ENCODE measurements at places on chromosomes 11 and 22.

DNA sequence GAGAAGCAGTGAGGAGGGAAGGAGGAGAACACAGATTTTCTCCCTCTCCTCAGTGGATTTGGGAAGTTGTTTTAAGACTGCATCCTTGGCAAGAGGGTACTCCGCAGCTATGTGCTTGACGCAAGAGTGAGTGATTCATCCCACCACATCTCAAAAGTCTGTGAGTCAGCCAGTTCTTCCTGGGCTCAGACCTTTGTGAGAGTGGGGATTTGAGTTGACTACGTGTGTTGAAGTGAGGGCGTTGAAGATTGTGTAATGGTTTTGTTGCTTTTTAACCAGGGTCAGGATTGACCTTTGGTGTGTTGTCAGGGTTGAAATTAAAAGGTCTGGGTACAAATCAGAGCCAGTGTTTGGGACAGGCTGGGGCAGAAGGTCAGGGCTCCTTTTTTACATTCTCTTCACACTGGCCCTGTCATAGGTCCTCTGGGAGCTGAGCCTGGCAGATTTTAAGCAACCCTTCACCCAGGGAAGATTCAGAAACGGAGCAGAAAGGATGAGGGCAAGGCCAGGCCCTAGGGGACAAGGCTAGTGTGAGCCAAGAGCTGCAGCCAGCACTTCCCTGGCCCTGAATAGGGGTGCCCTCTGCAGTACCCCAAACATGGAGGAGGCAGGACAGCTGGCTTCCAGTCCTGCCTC lies 4.2 kb upstream of the C11orf86 start:
- DNase-seq, result no peak

- no peak for DNase-seq
These were observed 244.3 kb downstream of the FAM76B start for GRCh38 chr11:95545116-95545875.

GRCh38 chr11:115893461-115894099 lies 389.4 kb upstream of the CADM1 start:
- DNase-seq, result no peak

DNA sequence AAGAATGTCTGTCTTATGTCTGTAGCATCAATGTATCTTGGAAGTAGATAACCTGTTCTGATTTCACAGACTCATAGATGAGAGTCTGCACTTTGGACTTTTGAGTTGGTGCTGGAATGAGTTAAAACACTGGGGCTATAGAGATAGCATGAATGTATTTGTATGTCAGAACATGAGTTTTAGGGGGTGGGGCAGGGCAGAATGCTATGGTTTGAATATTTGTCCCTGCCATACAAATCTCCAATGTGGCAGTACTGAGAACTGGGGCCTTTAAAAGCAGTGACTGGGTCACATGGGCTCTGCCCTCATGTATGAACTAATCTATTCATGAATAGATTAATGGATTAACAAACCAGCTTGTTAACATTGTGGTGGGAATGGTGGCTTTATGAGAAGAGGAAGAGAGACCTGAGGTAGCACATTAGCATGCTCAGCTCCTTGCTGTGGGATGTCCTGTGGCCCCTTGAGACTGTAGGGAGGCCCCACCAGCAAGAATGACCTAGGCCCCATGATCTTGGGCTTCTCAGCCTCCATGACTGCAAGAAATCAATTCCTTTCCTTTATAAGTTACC lies 15.5 kb upstream of the OR52K1 start:
- DNase-seq, result no peak

DNA sequence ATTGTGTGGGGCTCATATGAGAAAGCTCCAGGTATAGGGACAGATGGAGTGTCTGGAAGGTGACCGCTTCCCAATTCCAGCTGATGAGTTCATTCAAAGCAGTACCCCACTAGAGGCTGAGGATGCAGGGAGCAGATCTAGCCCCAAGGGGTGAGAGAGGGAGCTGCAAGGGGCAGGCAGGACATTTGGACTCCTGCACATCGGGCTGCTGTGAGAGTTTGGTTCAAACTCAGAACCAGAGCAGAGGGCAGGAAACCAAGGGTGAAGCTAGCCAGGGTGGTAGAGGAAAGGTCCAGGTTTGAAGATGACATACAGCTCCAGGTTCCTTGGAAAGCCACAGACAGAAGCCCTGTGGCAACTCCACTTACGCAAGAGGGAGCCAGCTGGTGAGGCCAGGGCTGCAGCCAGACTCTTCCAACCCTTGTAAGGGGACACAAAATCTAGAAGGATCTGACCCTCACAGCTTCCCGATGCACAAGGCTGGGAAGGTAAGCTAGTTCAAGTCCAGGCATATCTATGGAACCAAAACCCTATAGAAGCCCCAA lies 1.9 kb downstream of the CSNK2A3 start:
- no peak for DNase-seq

DNA sequence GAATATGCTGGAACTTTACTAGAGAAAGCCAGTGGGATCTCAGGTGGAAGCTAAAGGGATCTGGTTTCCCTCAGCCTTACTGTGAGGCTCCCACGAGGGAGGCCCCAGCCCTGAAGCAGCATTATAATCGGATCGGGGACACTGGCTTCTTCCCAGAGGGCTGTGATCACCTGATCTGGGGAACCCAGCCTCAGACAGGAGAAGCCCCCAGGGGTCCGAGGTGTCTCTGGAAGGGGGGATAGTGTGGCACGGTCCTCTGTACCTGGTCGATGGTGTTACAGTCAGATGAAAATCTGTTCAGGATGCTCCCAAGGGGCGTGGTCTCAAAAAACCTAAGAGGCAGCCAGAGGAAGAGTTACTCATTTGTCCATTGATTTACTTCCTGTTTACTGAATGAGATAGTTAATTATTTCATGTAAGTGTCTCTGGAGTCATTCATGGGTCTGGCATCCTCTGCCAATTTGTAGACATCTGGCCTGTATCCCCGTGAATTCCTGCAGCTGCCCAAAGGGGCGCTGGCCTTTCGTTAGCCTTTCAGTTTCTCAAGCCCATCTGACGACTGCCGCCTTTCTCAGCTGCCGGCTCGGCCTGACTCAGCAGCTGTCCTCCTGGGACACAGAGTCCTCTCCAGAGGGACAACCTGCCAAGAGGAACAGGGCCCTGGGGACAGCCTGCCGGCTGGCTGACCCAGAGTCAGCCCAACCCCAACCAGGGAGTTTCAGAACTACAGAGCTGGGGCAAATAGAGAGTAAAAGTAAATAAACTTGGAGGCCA lies 17.0 kb upstream of the KCNJ11 start:
- no peak for DNase-seq

DNA sequence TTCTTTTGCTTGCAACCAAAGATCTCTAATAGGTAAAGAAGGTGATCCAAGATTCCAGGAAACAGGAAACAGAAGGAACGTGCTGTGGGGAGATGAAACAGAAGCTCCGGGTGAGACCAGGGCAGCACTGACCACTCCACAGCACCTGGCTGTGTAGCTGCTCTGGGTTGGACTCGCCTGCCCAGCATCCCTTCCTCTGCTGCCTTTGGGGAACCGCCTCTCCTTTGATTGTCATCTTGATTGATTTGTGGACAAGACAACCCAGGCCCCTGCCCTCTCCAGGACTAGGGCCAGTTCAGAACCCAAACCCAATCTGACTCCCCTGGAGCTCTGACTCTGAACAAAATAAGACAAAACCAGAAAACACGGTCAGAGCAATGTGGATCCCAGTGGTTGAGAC lies 14.7 kb upstream of the APOBEC3A start:
- DNase-seq, result no peak

DNA sequence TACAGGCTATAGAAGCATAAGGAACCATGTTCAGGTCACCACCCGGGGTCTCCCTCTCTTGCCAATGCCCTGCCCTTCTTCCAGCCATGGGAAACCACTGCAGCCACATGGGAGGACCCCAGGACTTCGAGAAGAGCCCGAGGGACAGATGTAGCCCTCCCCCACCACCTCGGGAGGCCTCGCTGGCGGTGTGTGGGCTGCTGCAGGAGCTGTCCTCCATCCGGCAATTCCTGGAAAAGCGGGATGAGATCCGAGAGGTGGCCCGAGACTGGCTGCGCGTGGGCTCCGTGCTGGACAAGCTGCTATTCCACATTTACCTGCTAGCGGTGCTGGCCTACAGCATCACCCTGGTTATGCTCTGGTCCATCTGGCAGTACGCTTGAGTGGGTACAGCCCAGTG lies 14.5 kb downstream of the HTR3A start:
- DNase-seq, result no peak

GRCh38 chr22:38148245-38148644 lies 33.4 kb downstream of the PLA2G6 start:
- no peak for DNase-seq

DNA sequence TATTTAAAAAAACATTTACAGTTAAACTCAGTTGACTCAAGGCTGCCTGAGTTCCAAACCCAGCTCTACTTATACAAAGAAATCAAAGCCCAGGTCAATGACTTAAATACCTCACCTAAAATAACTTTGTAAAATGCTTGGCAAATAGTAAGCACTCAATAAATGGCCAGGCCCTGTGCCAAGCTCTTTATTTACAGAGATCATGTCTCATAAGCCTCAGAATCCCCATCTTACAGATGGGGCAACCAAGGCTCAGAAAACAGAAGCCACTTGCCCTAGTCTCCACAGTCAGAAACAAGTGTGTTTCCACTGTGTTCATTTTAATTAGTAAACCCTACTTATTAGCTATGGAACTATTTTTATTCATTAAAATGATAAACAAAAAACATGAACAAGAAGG lies 30.5 kb upstream of the TTC28 start:
- no peak for DNase-seq

GRCh38 chr11:122516686-122517085 lies 138.8 kb upstream of the UBASH3B start:
- no peak for DNase-seq

GRCh38 chr11:27763736-27764135 lies 63.5 kb upstream of the BDNF start:
- DNase-seq, result no peak

DNA sequence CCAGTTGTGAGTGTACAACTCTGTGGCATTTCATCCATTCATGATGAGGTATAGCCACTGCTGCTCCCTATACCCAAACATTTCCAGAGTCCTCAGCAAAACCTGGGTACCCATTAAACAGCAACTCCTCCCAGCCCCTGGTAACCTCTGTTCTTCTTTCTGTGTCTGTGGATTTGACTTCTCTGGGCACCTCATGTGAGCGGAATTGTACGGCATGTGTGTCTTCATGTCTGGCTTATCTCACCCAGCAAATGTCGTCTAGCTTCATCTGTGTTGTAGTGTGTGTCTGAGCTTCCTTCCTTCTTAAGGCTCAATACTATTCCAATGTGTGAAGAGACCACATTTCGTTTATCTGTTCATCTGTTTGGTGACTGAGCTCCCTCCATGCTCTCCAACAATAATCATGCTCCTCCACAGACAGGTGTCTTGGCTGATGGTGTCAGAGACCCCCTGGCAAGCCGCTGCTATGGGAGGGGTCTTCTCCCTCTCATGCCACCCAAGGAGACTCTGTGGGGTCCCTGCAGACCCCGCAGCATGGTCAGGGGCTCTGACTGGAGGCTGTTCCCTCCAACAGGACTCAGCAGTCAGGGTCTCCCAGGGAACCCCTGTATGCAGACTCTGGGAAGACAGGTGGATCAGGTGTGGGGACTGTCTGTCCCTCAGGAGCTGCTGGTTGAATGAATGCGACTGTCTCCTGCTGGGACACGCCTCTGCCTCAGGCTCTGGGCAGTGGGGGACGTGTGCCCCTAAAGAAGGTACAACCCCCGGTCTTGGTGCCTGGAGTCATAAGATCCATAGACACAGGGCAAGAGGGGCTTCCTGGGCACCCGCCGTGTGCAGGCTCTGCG lies 52.7 kb downstream of the SMIM38 start:
- no peak for DNase-seq

Measured in GM20000 (cell line).